ENCODE measurements at places on chromosomes 7 and 10. TPM values are rescaled to one million over a fixed set of nuclear protein-coding genes. Genes with fewer than 3 reads are reported as not detected.

UNCX gene
- total RNA-seq, result not detected

DNA sequence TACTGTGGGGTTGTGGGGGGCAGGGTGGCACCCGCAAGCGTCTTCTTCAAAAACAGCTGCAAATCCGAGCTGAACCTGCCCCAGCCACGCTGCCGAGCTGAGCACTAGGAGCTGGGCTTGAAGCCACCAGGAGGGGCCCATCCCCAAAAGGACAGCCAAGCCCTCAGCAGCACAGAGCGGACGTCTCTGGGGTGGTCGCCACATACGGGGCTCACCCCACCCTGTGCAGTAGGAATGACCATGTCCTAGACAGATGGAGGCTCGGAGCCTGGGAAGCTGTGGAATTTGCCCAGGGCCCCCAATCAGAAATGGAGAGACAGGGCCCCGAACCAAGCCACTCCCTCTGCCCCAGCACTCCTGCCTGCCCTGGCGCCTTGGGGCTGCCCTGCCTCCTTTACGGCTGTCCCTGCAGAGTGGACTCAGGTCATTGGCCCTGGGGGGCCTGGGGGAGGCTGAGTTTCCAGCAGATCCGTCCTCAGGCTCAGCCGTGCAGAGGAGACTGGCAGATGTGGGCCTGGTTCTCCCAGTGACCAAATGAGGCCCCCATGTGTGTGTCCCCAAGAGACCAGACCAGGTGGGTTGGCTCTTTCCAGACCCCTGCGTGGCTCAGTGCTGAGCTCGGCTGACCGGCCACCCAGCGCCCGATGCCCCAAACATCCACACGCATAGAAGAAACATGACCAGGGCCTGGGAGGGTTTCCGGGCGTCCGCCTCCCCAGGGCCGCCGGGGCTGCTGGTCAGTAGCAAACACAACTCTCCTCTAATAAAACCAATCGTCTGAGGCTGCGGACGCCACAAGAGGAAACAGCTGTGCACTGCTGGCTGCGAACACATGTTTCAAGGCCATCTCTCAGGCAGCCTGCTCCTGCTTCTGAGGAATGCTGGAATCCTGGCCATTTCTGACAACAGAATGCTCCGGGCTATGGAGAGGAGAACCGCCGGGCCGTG is 54.9 kb downstream of the PDGFA start:
- no peak for DNase-seq

ACTL6B gene
- not detected for total RNA-seq

GRCh38 chr7:66205741-66206090 is 582 bp downstream of the TPST1 start:
- no peak for DNase-seq

DNA sequence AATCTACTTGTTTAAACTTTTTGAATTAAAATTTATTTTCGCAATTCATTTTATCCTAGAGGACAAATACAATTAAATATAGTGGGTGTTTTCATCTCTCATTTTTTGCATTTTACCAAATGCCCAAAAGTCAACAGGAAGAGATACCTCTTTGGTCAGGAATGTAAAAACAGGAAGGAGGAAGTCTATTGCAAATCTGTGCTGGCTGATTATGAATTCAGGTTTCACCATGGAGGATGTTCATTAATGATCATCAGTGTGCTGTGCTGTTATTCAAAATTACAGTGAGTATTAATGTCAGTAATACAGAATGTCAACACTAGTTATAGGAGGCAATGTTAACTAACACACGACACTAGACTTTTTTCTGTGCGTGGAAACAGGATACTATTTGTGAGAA is 24.7 kb downstream of the EXOC6 start:
- DNase-seq, result no peak

- DNase-seq, result no peak
These were observed 127.6 kb downstream of the NEBL start for GRCh38 chr10:20769481-20769880.

- DNase-seq, result no peak
These were observed 427.1 kb downstream of the GFRA1 start for GRCh38 chr10:115845921-115846320.

- DNase-seq, result peak; percentile 6
These were observed 38.0 kb downstream of the MARCHF5 start for GRCh38 chr10:92328993-92329392.

CAMK1D gene
- 0.26 TPM for total RNA-seq

- no peak for DNase-seq
These were observed 42.3 kb downstream of the FEZF1 start for GRCh38 chr7:122262246-122262645.

DNA sequence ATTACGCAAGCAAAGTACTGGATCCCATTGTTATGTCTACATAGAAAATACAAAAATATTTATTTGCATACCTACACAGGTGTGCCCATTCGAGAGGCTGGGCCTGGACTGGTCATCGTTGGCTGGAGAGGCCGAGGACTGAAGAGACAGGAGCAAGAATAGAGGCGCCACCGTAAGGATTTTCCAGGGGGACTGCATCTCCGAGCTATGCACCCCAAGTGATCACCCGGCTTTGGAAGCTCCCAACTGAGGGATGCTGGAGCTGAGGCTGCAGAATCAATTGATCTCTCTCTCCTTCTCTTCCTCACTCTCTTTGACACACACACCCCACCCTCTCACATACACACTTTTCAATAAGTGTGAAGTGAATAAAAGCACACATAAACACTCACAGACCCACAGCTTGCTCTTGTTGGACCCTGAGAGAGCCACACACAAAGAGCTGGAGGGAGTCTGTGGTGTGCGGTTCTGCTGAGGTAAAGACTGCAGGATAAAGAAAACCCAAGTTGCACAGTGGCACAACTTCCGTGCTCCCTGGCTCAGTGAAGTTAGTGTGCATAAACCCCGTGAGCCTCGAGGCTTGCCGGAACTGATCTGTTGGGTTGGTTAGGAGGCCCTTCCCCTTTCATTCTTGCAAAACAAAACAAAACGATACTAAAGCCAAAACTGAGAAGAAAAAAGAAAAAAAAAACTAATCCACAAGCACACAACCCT is at the start of gene AOAH:
Gene AOAH (minus strand): TSS at position 544 of the 714 bp plus-strand sequence. CDS start 346 bp downstream, at position 198.
- no peak for DNase-seq

GRCh38 chr7:115359955-115360354 is 438.1 kb downstream of the MDFIC start:
- no peak for DNase-seq

All from NCI-H460 (cell line).